ENCODE measurements at places on chromosomes 5 and 9.

DNA sequence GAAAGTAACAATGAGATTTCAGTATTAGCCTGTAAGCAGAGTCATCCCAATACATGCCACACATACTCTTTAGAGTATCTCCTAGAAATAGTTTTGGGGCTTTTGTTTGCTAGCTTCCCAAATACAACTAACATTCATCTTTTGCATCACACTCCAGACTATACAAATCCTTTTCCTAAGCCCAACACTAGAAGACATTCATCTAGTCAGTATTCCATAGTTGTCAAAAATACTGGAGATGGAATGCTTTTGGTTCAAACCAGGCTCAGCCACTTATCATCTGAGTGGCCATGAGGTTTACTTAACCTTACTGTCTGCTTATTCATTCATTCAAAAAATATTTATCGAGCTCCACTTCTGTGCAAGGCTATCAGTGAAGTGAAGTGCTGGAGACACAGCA is 205.1 kb upstream of the SGCD start:
- no peak for DNase-seq

GRCh38 chr5:153699035-153699434 is 208.6 kb downstream of the GRIA1 start:
- no peak for DNase-seq

DNA sequence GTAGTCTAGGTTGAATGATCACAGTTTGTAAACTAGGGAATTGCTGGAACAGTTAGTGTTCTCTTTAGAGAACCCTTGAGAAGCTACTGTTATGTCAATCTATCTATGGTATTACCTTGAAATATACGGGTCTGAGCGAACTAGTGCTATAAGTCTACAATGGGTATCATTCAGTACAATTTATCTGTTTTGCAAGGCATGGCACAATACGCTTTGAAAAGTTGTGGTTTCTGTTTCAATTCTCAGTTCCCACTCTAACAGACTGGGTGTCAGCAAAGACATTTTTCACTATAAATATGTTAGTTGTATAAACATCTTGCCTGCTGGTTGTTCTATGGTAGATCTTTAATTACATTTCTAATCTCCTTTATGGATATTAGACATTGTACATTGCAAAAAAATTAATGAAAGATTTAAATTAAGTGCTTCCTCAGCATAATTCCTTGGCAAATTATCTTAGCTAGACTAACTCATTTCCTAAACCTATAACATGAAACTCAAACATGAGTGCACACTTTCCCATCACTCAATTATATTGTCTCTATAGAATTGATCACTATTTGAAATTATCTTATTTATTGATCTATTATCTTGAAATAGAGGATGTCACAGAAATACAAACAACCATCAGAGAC is 24.9 kb upstream of the SLCO6A1 start:
- DNase-seq, result no peak

- no peak for DNase-seq
These were observed 26.1 kb upstream of the MACIR start for GRCh38 chr5:103232393-103232999.

DNA sequence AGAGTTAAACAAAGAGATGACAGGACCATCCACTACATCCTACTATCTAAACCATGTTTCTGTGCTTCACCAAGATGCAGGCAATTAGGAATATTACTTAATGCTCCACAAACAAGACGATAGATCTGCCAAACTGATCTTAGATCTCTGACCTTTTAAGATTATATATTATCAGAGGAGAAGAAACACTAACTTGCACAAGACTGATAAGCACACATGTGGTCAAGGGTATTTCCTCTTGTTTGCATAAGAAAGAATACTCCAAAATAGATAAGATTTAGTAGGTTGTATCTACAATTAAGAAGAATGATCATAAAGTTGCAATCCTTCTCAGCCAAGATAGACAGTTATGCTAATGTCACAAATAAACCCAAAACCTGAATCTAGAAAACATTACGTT is 601.0 kb upstream of the ACO1 start:
- DNase-seq, result no peak

GRCh38 chr5:68002836-68003235 is 212.7 kb upstream of the PIK3R1 start:
- no peak for DNase-seq

DNA sequence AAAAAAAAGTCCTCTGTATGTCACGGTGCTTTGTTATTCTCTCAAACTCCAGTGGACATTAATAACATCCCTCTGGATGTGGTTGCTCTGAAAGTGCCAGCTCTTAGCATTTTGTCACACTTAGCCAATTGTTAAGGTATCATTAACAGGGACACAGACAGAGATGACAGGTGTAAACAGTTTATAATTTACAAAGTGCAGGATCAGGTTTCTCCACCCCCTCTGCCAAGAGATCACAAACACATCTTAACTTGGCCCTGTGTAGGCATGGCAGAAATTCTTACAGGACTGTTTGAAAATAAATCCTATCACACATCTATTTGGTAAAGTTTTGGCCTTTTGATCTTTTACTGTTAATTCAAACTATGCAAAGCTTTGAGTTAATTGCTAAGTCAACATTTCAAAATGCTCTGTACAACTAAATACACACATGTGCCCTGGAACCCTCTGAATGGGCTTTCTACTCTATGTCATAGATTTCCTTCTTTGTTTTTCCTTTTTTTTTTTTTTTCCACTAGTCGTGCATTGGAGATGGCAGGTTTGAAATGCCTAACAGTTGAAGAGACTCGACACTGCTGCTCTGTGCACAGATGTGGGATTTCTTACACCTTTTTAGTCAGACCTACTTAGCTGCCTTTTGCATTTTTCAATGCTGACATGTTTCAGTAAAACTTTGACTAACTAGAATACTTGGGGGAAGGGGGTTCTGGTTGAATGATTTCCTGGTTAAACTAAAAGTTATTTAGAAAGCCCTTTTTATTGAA is 41.7 kb downstream of the SEMA6A start:
- no peak for DNase-seq

DNA sequence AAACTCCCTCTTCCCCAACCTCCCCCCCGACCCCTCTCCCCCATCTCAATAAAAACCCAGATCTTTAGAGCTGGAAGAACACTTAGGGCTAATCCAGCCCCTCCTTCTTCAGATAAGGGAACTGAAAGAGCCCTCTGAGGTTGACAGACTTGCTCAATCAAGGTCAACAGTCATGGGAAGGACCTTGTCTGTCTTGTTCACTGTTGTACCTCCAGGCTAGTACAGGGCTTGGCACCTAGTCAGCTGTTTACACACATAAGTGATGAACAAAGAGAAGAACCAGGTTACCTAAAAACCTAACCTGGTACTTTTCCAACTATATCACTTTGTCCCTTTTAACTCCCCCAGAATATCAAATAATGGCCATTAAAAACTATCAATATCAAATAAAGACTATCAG is 2.4 kb downstream of the TTC39B start:
- no peak for DNase-seq

- DNase-seq, result no peak
These were observed 15.2 kb downstream of the TNIP1 start for GRCh38 chr5:151065609-151066008.

DNA sequence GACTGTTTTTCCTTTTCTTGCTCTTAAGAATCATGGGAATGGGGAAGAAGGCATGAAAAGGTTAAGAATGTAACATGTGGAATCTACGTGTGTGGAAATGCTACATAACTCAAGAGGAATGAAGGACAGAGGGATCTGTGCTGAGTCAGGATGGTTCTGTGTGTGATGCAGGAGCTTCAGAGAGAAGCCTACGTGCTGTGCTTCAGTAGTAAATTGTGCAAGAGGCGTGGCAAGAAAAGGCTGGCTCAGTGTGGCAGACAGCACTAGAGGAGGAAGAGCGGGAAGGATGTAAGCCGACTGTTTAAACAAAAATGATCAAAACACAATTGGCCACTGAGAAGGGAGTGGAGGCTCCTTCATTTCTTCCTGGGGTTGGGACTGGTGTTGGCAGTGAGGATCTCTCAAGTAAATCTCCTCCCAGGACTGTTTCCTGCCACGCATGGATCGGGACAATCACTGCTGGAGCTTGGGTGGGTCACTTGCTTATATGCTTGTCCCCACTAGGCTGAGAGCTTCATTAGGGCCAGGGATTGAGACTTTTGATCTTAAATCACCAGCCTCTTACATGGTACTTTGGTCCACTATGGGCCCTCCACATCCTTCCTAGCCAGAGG is 59.4 kb upstream of the BASP1 start:
- DNase-seq, result no peak

GRCh38 chr9:14021871-14022525 is 291.9 kb downstream of the NFIB start:
- no peak for DNase-seq
